ENCODE measurements at places on chromosomes 2 and 18.
A peak's percentile ranks its signal among the peaks of the same experiment; 100 is the strongest.

DNA sequence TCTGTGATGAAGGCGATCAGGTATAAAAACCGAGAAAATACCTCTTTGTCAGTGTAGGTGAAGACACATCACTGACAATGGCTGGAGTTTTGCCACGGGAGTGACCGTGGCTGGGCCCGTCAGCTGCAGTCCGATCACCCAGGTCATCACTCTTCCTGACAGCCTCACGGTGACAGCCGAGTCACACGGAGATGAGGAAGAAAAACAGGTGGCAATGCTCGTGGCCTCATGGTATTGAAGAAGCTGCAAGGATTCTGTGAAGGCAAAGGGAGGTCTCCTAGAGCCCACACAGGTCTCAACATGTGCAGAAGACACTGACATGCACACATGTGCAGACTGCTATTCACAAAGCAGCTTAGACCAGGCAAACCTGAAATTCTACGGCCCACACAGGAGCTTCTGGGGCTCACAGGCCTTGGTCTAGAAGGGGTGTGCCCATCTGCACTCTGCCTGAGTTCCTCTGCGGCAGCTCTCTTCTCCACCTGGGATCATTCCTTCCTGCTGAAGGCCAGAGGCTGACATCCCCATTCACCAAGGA is 7.4 kb downstream of the COPS9 start:
- no peak for DNase-seq

- DNase-seq, result no peak
Observed at GRCh38 chr2:8551622-8552074, 130.2 kb upstream of the ID2 start.

- DNase-seq, result no peak
Observed at GRCh38 chr2:111169268-111169667, 48.6 kb downstream of the BCL2L11 start.

- no peak for DNase-seq
Observed at GRCh38 chr2:134087371-134087921, 166.4 kb upstream of the MGAT5 start.

GRCh38 chr2:81396417-81397019 is 1092.0 kb upstream of the LRRTM1 start:
- DNase-seq, result no peak

DNA sequence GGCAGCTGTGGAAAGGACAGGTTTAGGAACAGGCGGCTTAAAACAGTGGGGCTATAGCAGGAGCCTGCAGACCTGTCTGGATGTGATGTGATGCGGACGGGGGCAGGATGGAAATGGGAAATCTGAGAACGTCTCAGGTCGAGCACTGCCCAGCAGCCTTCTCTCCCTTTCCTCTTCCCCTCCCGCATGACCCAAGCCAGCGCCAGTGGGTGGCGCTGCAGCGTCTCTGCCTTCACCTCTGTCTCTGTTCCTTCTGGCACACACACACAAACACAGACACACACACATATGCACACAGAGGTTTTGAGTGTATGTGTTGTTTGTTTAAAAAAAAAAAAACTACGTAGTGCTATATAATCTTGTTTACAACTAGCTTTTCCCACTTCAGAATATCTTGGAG is 82.0 kb upstream of the SLC66A3 start:
- DNase-seq, result no peak

GRCh38 chr18:11990539-11990938 is 9.2 kb downstream of the IMPA2 start:
- no peak for DNase-seq

GRCh38 chr2:205405194-205405593 is 277.1 kb upstream of the NRP2 start:
- DNase-seq, result no peak

DNA sequence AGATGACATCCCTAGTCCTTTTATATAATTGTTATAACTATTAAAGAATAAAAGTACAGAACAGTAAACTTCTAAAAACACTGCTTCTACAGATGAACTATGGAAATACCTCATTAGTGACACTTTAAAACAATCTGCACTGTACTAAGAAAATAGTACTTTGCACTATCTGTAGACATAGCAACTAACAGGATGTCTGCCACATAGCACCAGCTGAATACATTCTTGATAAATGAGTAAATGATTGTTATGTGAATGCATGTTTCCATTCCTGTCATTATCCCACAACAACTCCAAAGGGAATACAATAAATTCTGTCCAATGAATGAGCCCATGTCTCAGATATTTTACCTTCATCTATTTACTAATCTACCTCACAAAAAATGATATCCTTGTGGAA is 115.3 kb upstream of the SLC35G4 start:
- no peak for DNase-seq

DNA sequence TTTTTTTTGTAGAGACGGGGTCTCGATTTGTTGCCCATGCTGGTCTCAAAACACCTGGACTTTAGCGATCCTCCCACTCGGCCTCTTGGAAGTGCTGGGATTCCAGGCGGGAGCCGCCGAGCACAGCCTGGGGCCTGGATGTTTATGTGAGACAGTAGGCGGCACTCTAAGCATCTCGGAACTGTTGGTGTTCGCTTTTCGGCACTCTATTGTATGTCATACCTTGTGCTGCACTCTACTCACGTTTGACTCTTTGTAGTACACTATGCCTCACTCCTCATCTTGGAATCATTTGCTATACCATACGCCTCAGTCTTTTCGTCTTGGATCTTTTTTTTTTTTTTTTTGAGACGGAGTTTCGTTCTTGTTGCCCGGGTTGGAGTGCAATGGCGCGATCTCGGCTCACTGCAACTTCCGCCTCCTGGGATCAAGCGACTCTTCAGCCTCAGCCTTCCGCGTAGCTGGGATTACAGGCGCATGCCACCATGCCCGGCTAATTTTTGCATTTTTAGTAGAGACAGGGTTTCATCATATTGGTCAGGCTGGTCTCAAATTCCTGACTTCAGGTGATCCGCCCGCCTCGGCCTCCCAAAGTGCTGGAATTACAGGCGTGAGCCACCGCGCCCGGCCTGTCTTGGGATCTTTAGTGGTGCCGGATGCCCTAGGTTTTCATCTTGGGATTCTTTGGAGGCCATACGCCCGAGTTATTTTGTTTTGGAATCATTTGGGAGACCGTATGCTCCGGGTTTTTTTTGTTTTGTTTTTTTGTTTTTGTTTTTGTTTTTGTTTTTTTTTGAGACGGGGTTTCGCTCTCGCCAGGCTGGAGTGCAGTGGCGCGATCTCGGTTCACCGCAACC is 24.2 kb upstream of the ZDBF2 start:
- no peak for DNase-seq

DNA sequence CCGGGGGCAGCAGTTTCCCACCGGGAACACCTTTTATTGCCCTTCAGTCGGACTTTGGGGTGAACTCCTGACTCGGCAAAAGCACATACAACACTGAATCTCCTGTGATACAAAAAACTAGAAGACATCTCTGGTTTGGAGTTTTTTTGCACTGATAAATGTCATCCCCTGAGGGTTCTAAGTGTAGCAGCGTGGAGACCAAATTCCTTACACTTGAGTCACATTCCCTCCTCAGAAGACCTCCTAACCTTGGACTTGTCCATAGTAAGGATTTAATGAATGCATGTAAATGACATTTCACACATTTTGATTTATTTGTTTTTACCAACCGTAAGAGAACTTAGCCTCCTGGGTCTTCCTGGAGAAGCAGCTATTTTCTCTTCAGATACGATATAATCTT is 54.0 kb upstream of the GPR45 start:
- no peak for DNase-seq

- DNase-seq, result peak; percentile 36
Observed at GRCh38 chr2:193141-193671, 70.6 kb downstream of the SH3YL1 start.

DNA sequence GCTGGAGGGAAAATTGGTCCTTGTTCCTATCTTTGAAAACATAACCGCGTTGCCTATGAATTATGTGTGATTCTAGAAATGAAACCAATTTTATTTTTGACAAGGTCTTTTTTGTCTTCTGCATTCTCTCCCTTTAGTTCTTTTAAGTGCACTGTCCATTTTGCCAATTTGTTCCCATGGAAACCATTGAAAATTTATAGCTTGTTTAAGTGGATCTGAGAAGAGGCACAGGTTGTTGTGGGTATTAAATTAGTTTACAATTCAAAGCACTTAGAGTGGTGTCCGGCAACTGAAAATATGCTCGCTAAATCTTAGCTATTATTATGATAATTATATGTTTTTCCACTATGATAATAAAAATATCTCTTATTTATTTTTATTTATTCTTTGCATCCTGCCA is 107.5 kb upstream of the FSHR start:
- DNase-seq, result no peak

DNA sequence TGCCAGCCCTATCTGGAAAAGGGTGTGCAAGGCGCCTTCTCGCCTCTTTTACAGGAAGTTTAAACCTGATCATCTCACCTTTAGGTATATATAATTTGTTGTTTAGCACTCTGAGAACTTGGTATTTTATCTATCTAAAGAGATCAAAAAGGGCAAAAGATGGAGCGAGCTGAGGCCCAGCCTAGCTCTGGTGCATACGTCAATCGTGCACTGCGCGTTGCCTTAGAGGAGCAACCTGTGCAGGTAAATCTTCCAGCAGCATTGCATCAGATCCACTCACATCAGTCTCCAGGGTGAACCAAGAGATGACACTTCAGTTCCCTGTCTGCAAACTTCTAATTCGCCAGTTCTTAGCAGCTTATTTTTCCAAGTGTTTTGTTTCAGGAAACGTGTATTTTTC is 15.4 kb downstream of the BCL11A start:
- no peak for DNase-seq

- DNase-seq, result no peak
Observed at GRCh38 chr2:221377066-221377465, 195.0 kb downstream of the EPHA4 start.

- DNase-seq, result no peak
Observed at GRCh38 chr2:163909411-163910080, 173.7 kb upstream of the FIGN start.

GRCh38 chr2:85872536-85873161 is 16.1 kb downstream of the ST3GAL5 start:
- no peak for DNase-seq

DNA sequence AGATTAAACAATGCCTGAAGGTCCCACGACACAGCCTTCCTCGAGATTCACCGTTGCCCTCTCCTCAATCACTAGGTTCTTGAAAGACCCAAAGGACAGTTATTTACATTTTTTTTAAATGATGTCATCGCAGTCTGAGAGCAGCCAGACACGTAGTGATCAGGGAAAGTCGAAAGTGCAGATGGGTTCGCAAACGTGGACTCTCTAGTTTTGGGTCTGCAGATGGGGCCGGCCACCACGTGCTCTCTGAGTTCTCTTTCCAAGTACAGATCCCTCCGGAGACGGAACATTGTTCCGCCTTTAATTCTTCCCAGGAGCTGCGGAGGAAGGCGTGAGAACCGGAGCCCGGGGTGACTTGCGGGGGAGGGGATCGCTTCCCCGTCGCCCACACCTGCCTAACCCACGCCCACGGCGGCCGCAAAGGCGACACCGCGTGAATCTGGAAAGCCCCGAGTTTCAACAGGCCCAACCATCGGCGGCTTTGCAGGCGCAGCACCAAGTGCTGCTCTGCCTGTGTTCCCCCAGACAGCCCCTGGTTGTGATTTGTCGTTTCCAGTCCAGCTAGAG is 54.3 kb downstream of the PKDCC start:
- peak; percentile 90 for DNase-seq

- DNase-seq, result no peak
Observed at GRCh38 chr2:109646961-109647360, 32.8 kb downstream of the SOWAHC start.

GRCh38 chr2:52520644-52521043 is 1247.0 kb upstream of the CHAC2 start:
- DNase-seq, result no peak

- DNase-seq, result no peak
Observed at GRCh38 chr2:66233981-66234380, 200.9 kb upstream of the MEIS1 start.

GRCh38 chr18:671405-671804 is 14.0 kb downstream of the TYMS start:
- no peak for DNase-seq

- no peak for DNase-seq
Observed at GRCh38 chr2:218294430-218295022, 2.2 kb upstream of the TMBIM1 start.

GRCh38 chr2:102660070-102660469 is 40.7 kb downstream of the SLC9A2 start:
- no peak for DNase-seq

- DNase-seq, result no peak
Observed at GRCh38 chr2:39512941-39513340, 75.9 kb upstream of the MAP4K3 start.

- no peak for DNase-seq
Observed at GRCh38 chr18:74256190-74256589, 35.6 kb downstream of the CYB5A start.

GRCh38 chr2:121519732-121520640 is 10.7 kb upstream of the RNU4ATAC start:
- DNase-seq, result no peak

DNA sequence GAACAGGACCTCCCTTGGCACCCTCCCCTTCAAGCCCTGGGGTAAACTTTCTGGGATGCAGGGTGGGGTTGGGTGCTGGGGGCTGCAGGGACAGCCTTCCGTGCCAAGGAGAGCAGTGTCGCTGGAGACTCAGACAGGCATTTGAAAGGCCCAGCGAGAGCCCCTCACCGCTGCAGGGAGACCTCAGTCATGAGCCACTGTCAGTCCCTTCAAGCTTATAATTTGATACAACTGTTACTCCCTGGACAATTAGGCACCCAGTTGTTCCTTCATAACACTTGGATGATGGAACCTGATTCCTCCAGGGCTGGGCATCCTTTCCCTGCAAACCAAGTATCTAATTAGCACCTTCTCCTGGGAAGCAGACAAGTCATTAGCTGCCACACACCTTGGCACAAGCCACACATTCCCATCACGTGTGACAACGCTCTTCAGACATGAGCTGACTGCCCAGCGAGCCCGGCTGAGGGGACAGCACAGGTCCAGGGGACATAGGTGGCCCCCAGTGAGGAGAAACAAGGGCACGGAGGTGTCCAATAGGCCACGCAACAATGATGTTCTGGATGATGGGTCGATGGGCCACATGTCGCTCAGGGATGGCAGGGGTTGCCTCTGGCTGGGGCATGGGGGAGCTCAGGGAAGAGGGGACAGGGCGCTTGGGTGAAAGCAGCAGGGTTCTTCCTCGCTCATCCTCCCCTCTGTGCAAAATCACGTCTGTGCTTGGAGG is 59.6 kb downstream of the KCNF1 start:
- no peak for DNase-seq

DNA sequence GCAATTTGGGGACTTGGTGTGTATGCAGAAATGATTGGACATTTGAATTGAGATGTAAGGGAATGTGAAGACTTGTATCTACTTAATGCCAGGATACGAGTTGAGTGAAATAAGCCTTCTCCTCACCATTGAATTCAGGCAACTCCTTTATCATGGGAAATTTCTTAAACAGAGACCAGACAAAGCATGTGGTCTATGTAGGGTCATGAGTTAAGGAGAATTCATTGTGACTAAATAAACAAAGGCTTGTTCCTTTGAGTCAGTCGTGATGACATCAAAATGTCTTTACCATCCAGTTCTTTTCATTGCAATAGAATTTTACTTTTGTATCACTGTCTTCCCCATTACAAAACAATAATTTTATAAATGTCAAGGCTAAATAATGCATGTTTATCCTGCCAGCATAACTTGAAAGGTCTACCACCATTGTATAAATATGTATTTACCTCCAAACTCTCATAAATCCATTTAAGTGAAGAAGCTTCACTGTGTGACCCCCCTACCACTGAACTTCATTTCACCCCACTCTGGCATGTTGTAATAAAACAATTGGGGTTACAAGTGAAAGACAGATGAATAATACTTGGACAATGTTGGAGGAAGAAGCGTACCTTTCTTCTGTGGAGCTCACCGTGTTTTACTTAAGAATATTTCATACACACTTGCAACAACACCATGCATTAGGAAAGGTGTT is 149.4 kb downstream of the EPHA4 start:
- no peak for DNase-seq
